ENCODE measurements at places on chromosomes 13 and 19. TPM values are rescaled to one million over a fixed set of nuclear protein-coding genes. Genes with fewer than 3 reads are reported as not detected.

GRCh38 chr13:110380359-110381028, 73.4 kb downstream of the COL4A2 start:
- no peak for DNase-seq

DNA sequence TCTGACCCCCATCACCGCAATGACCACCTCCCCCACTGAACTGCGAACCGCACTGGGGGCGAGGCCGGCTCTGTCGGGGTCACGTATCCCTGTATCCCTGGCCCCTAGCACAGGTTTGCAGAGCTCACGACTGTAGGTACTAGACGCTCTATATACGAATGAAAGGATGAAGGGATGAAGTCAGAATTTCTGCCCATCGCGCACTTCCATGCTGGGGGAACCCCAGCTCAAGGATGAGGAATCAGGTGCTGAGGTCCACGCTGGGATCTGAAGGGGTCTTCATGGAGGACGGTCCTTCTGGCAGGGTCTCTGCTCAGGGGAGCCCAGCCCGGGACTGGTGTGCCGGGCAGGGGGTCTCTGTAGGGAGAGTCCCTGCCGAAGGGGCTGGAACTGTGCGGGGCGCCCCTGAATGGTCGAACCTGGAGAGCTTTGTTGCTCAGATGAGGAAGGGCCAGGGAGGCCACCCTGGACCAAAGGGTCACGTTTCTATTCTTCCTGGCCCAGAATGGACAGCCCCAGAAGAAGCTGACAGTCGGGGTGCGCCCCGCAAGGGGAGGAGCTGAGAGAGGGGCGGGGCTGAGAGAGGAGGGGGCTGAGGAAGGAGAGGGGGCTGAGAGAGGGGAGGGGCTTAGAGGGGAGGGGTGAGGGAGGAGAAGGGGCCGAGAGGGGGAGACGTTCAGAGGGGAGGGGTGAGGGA, 37.9 kb upstream of the SEMA6B start:
- peak; percentile 41 for DNase-seq

SCEL gene
- polyA plus RNA-seq: not detected

SLC8A2 gene
- polyA plus RNA-seq: not detected

DNA sequence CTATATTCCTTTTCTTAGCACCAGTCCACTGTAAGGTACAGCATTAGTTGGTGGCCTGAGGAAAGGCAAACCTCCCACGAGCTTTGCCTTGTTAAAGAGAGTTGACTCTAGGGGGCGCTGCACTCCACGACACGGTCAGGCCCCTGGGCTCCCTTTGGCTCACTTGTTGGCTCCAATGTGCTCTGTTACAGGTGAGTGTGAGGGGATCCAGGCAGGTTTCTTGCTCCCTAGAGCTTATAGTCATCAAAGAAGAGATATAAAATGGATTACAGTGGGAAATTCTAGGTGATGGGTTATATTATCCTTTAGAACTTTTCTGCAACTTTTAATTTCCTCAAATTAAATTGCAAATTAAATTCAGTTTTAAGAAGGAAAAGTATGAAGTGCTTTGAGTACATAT, 3.7 kb downstream of the WDR87 start:
- peak; percentile 68 for DNase-seq

GRCh38 chr19:5696196-5697021, 6.3 kb downstream of the RPL36 start:
- DNase-seq: no peak

DNA sequence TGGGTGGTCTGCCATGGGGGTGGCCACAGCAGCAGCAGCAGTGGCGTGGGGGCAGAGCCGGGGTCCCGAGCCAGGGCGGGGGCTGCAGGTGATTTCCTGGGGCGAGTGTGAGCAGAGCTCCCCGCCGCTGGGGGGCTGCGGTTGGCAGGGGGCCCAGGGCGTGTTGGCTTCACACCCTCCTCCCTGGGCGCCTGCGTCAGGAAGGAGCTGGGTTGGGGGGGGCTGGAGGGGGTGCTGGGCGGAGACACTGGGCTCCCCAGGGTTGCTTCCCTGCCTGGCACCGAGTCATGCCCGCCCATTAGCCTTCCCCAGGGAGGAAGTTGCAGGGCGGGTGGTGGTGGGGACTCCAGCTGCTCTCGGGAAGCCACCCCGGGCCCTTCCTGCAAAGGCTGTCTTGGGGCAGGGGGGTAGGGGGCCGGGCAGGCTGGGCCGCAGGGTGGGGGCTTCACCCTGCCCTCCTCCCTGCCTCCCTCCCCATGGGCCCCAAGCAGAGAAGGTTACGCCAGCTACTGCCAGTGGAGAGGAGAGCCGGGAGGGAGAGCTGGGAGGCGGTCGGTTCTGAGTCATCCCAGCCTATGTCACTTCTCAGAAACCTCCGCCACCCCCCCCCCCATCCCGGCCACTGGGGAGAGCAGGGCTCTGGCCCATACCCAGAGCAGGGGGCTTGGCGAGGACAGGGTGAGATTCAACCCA, 4.6 kb downstream of the MIDN start:
- peak; percentile 95 for DNase-seq

Data from CD14-positive monocyte (primary cell).